NCI-H526 (cell line): ENCODE measurements at places on chromosomes 2 and 18.

DNA sequence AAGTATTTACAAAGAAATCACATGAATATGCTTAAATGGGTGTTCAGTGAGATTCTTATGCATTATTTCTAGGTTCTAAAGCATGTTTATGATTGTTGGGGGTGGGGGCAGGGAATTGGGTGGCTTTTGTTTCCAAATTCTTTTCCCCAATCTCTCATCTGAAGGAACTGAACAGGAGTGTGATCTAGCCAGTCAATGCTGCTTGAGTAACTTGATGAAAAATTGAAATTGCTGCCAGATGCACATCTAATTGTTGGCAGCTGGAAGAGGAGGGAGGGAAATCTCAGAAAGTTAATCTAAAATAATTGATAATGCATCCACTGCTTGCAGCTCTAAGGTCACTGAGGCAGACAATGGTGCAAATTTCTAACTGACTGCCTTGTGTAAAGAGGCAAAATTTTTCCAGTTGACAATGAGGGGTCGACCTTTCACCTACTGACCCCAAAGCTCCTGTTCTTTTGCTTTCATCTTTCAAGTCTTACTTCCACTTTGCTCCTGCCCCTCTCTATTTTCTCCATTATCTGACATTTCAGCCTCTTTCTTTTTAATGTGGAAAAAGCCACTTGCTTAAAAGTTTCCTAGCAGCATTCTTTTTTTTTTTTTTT lies 53.3 kb downstream of the IRS1 start:
- no peak for DNase-seq

- DNase-seq = no peak
These were observed 1125.2 kb upstream of the FANCL start for GRCh38 chr2:59366288-59366687.

- DNase-seq = no peak
These were observed 958 bp upstream of the ALLC start for GRCh38 chr2:3656762-3657721.

DNA sequence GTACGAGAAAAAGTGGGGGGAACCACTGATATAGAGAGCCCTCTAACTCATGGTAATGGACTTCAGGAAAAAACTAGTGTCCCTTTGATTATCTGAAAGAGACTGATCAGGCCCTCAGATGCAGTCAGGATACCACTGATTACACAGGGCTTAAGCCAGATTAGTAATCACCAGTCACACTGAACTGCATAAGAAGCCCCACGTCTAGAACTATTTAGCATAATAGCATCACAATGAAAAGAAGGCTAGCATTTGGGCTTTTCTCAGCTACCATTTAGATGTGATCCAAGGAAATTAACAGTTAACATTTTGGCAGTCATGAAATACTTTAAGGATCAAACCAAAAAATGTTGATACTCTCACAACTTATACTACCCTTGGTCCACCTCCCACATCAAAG lies 813.1 kb upstream of the POU3F3 start:
- no peak for DNase-seq

DNA sequence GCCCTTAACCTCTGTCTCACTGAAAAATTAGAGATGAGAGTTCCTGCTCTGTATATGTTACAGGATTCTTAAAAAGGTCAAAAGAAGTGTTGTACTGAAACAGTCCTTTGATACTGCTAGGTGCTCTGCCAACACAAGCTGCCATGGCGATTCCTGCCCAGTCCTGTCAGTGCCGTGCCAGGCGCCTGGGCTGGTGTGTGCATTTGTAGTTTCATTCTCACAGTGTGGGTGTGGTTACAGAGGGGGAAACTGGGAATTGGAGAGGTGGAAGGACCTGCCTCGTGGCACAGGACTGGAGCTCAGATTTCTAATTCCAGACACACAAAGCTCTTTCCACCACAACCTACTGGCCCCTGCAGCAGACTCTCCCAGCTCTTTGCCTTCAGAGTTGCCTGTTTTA lies 122.3 kb upstream of the RAB6C start:
- peak; percentile 22 for DNase-seq

DNA sequence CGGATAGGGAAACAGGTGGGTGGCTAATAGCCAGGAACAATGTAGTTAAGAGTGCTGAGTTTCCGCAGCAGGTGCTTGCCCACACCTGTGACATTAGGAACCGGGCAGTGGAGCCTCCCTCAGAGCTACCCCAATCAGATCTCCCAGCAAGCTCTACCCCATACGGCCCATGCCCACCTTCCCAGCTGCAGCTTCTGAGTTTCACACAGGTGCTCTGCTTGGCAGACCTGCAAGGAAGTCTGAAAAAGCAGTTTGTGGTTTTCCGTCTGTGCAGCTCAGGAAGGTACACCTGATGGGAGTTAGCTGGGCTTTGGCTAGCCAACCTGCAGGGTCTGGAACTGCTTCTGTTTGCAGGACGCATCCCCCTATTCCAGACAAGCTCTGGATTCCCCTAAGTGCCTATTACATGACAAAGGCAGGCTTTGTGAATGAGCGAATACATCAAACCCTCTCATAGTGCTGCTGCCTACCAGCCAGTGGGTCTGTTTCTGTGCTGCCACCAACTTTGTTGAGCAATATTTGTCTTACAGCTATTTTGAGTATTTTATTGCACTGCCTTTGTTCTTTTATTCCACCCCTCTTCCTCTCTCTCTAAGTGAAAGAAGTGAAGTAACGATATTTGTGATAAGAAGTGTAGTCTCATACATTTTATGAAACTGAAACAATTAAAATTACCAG lies 24.7 kb upstream of the CEP68 start:
- peak; percentile 72 for DNase-seq

- DNase-seq = no peak
These were observed 291.0 kb downstream of the CALCRL start for GRCh38 chr2:187157046-187157445.

DNA sequence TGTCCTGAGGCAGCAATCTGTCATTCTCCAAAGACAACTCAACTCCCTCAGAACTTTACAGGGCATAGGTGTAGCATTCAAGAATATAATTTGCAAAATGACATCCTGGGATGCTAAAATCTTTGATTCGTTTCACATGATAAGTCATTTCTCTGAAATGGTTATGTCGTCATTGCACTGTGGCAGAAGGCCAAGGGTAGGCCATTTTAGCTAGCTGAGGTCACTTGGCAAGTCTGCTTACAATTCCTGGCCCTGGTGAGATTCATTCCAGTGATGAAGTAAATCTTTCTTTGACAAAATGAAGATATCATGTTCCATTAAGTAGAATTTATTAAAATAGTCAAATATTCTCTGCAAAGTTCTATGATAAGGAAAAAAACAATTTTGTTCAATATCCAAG lies 1410.3 kb upstream of the LRRTM1 start:
- DNase-seq = no peak

DNA sequence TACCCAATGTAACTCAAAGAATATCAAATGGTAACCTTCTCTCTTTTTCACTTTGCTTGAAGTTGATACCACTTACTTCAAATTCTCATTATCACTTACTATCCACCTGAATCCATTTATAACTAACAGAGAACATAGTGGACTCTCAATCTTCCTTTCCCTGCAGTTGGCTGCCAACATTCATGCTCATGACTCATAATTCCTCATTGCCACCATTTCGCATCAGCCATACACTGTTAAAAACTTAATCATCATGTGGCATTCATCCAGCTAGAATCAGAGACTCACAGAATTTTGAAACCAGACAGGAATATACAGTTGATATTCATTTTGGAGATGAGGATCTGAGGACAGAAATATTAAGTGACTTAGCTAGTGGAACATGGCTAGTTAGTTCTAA lies 56.8 kb downstream of the SLC4A10 start:
- DNase-seq = no peak

DNA sequence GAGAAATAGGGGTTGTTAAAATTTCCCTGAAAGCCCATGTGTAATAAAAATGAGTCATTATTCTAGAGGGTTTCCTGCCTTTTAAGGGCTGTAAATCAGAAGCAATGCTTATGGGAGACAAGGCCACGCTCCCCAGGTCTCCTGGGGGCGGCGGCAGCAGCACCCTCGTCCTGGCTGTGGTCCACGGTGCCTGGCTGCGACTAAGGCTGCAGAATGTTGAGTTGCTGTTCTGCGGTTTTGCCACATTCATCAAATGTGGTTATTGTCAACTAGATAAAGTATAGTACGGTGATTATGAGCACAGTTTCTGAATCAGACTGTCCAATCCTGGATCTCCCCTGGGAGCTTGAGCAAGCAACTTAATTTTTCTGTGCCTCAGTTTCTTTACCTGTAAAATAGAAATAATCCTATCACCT lies 11.9 kb upstream of the AGFG1 start:
- no peak for DNase-seq

DNA sequence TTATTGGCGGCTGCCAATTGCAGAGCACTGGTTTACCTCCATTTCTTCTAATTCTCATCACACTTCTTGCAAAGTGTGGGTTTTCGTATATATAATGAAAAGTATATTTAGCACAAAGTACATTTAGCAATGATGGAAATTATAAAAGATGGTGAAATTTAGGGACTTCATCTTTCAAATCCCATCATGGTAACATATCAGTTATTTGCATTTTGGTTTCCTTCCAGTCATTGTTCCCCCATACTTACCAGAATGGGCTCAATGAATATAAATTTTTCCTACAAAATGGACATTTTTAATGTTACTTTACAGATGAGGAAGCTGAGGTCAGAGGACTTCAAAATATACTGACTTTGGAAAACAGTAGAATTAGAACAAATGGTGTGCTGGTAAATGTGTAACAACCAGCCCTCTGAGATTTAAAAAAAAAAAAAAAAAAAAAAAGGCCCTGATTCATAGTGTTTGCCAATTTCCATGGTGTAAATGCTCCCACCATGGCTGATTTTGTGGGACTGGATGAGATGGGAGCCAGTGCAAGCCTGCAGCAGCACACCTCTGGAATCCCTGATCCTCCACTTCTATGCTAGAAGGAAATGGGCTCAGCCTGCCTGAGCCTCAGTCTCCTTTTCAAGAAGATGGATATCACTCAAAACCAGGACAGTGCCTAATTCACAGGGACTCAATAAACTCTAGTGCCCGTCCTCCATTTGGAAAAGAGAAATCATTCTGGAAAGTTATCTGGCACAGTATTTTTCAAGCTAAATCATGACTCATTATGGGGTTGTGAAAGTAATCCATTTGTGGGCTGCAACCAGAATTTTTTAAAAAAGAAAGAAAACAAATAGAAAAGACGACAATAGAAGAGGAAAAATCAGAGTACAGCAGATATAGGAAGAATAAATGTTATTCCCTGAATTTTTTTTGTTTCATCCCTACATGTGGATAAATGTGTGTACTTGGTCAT lies 34.0 kb downstream of the LBH start:
- no peak for DNase-seq

GRCh38 chr18:58453167-58453808 lies 175.6 kb downstream of the ALPK2 start:
- DNase-seq = no peak

- DNase-seq = no peak
These were observed 26.2 kb downstream of the STK39 start for GRCh38 chr2:168220965-168221819.

DNA sequence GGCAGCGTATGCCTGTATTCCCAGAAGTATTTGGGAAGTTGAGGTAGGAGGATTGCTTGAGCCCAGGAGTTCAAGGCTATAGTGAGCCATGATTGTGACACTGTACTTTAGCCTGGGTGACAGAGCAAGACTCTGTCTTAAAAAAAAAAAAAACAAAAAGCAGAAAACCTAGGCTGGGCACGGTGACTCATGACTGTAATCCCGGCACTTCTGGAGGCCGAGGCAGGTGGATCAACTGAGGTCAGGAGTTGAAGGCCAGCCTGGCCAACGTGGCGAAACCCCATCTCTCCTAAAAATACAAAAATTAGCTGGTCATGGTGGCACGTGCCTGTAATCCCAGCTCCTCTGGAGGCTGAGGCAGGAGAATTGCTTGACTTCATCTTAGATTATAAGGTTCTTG lies 46.4 kb downstream of the MTA3 start:
- DNase-seq = no peak

DNA sequence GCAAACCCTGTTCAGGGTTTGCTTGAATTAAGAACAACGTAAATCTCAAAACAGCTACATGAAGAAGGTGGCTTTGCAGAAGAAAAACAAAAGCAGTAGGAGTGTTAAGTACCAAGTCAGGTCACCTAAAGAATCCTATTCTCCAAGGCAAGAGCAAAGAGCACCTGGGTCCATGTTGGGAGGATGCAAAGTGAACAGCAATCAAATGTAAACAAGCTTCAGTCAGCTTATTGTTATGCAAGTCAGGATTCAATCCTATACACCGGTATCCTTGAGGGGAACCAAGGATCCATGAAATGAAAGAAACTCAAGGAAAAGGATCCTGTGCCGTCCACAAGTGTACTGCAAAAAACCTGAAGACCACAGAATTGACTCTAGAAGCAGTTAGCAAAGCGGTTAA lies 261.0 kb upstream of the DDX18 start:
- peak; percentile 27 for DNase-seq

- no peak for DNase-seq
These were observed 141.1 kb downstream of the CCBE1 start for GRCh38 chr18:59555995-59556659.

DNA sequence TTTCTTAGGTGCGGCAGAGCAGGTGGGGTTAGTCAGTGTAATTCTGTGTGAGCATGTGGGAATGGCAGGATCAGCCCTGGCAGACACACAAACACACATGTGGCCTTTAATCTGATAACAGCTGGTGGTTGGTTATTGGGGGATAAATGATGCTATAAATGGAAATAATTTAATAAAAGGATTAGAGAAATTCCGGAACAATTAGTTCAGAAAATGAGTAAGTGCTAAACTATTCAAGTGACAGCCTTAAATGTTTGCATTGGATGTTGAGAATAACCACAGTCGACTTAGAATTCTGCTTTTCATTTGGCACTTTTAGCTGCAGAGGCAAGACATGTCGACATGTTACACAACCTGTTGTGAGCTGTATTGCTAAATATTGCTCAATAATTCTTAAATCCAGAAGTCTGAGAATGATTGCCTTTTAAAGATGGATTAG lies 7.2 kb downstream of the SMYD1 start:
- DNase-seq = no peak
